Fibroblast of the aortic adventitia (primary cell): ENCODE measurements at places on chromosomes 3 and 15.
A peak's percentile ranks its signal among the peaks of the same experiment; 100 is the strongest.

GRCh38 chr3:27666708-27667107 lies 55.4 kb downstream of the EOMES start:
- DNase-seq = peak; percentile 69

DNA sequence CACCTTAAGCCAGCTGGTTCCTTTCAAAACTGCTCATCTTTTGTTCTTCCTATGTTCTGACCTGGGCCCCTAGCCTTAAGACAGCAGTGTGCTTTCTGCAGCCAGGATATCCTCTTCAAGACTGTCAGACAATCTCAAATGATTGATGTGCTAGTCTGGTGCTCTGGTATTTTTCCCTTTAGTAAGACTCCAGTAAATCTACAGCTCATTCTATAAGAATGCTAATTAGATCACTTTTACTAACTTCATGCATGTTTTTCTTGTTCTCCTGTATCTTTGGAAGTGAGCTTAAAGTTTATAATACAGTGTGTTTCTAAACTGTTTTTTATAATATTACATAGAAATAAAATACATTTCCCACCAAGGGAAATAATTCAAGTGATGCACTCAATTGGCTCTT lies 220.9 kb upstream of the NANOGP8 start:
- peak; percentile 65 for DNase-seq

- DNase-seq = peak; percentile 10
Measured at GRCh38 chr3:108296239-108296638, at the start of gene HHLA2. Gene HHLA2, plus strand, starts transcription at chr3:108296548. Its CDS starts 55,266 bp downstream, at chr3:108351814.

GRCh38 chr3:57877116-57877515 lies 121.0 kb downstream of the SLMAP start:
- no peak for DNase-seq

- peak; percentile 89 for DNase-seq
Measured at GRCh38 chr15:50753463-50753862, 12.0 kb downstream of the SPPL2A start.

GRCh38 chr3:169227911-169228310 lies 435.6 kb downstream of the MECOM start:
- peak; percentile 94 for DNase-seq

DNA sequence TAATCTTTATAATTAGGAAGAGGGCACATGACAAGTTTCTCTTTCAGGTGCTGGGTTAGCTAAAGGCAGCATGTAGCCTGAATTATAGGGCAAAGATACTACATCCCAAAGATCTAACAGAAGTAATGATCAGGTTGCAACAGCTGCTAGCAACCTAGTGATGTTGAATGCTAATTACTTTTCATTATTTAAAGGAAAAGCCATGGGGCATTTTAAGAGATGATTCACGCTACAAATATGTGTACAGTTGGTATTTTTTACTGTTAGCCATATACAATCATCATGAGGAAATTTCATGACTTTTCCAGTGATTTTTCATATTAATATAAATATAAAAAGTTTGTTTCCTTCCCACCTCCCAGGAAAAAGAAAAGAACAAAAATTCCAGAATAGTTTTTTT lies 43.0 kb downstream of the NEK10 start:
- no peak for DNase-seq

- DNase-seq = peak; percentile 59
Measured at GRCh38 chr3:128787256-128788253, 61.6 kb downstream of the RAB7A start.

DNA sequence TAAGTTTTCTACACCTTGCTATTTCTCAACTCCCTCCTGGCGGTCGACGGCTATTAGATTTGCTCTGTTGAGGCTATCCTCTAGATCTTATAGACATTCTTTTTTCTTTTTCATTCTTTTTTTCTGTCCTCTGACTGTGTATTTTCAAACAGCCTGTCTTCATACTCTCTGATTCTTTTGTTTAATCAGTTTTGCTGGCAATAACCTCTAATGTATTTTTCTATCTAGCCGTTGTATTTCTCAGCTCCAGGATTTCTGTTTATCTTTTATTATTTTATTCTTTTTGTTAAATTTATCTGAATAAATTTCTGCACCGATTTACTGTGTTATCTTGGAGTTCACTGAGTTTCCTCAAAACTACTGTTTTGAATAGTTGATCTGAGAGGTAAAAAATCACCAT lies 31.5 kb downstream of the NLGN1 start:
- DNase-seq = no peak

DNA sequence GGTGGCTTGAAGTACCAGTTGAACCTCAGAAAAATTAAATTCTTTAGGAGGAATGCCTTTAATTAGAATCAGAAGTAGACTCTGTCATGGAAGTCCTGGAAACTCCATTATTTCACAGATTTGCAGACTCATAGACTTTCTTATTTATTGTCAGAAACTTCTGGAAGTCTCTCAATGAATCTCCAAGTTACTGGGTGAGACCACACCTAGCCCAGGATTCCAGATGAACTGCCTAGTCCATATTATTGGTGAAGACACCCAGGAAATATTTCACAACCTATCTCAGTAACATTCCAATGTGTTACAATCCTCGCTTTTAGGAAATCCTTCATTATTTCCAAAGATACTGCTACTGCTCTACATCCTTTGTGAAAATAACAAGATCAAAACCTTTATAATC lies 6.5 kb upstream of the THBS1 start:
- peak; percentile 62 for DNase-seq

DNA sequence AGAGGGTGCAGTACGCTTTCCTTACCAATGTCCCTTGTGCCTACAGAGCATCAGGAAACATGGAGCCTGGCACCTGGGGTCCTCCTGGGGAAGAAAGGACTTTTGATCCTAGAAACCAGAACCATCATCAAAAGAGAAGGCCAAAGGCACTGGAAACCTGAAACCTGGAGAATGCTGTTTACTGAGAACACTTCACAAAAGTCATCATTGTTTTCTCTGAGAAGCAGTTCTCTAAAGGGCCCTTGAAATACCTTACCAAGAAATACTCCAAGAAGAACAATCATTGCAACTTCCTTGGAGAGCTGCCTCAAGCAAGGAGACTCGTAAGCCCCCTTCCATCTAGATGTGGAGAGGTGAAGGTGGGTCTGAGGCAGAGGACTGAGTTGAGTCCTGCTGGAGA lies 66.0 kb downstream of the TLE3 start:
- DNase-seq = no peak

DNA sequence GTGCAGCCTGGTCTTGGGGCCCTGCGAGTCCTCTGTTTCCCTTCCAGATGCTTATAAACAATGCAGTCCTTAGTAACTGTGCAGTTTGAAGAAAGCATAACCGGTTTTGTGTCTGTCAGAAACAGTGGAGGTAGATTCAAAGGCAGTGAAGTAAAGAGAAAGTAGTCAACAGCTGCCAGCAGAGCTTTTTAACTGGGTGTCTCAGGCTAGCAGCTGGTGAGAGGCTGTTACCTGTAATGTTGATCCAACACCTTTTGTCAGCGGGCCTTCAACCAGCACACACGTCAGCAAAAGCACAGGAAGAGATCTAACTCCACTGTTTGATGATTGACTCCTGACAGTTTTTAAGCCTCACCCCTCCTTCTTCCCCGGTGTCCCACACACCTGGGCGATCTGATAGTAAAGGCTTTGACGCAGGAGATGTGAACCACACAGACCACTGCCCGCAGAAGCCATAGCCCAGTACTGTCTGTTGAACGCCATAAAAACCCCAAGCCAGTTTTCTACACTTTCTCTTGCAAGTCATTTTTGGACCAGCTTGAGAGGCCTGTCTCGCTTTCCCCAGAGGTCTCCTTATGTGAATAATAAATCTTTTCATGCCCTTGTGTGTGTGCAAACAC lies 178.0 kb downstream of the FMN1 start:
- DNase-seq = no peak

- no peak for DNase-seq
Measured at GRCh38 chr3:111808439-111808838, 50.6 kb upstream of the PHLDB2 start.

- no peak for DNase-seq
Measured at GRCh38 chr3:111617406-111617805, 22.3 kb upstream of the ZBED2 start.

GRCh38 chr3:154469585-154469984 lies 39.6 kb upstream of the GPR149 start:
- no peak for DNase-seq
